ENCODE measurements at places on chromosomes 1 and 21.

DNA sequence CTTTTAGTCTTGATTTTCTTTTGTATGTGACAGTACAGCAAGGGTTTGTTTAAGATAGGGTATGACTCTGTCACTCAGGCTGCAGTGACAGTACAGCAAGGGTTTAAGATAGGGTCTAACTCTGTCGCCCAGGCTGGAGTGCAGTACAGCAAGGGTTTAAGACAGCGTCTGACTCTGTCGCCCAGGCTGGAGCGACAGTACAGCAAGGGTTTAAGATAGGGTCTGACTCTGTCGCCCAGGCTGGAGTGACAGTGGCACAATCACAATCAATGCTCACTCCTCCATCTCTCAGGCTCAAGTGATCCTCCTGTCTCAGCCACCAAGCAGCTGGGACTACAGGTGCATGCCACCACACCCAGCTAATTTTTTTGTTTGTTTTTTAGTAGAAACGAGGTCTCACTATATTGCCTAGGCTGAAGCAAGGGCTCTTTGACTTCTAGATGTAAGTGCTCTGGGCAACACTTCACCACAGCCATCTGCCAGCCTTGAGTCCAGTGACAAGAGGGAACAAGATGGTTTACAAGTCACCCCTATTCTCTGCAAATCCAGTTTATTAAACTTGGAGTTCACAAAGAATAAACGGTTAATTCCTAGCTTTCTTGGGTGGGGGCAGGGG lies 965 bp upstream of the SH2D5 start:
- DNase-seq: no peak

GRCh38 chr1:157852476-157852875 lies 10.9 kb upstream of the CD5L start:
- DNase-seq: peak; percentile 79

DNA sequence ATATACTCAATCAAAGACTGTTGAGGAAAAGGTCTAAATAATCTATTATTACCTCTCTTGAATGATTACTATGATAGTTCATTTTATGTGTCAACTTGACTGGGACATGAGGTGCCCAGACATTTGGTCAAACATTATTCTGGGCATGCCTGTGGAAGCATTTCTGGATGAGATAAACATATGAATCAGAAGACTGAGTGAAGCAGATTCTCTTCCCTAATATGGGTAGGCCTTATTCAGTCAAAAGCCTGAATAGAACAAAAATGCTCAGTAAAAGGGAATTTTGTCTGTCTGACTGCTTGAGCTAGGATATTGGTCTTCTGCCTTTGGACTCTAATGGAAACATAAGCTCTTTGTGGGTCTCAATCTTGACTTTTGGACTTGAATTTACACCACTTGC lies 73.3 kb upstream of the SOX13 start:
- no peak for DNase-seq

DNA sequence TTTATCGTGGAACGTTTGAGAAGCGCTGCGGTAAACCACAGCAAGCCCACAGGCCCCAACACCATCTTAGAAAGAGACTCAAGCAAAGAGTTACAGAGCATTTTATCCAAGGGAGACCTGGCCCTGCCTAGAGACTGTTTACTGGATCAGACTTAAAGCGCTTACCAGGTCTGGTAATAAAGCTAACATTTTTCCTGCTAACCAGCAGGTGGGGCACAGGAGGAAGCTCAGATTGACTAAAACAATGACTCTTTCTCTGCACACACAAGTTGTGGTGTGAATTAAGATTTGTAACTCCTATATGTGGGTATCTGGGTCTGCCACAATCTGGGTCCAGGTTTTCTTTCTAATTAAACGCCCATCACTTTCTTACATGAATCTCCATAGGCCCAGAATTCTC lies 136.5 kb upstream of the ETS2 start:
- peak; percentile 43 for DNase-seq

DNA sequence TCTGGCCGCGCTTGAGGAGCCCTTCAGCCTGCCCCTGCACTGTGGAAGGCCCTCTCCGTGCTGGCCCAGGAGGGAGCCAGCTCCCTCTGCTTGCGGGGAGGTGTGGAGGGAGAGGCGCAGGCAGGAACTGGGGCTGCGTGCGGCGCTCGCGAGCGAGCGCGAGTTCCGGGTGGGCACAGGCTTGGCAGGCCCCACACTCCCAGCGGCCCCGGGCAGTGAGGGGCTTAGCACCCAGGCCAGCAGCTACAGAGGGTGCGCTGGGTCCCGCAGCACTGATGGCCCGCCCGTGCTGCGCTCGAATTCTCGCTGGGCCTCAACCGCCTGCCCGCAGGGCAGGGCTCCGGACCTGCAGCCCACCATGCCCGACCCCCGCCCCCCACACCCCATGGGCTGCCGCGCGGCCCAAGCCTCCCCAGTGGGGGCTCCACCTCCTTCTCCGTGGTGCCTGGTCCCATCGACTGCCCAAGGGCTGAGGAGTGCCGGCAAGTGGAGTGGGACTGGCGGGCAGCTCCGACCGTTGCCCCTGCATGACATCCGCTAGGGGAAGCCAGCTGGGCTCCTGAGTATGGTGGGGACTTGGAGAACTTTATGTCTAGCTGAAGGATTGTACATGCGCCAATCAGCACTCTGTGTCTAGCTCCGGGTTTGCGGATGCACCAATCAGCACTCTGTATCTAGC lies 46.0 kb downstream of the COL24A1 start:
- DNase-seq: no peak

DNA sequence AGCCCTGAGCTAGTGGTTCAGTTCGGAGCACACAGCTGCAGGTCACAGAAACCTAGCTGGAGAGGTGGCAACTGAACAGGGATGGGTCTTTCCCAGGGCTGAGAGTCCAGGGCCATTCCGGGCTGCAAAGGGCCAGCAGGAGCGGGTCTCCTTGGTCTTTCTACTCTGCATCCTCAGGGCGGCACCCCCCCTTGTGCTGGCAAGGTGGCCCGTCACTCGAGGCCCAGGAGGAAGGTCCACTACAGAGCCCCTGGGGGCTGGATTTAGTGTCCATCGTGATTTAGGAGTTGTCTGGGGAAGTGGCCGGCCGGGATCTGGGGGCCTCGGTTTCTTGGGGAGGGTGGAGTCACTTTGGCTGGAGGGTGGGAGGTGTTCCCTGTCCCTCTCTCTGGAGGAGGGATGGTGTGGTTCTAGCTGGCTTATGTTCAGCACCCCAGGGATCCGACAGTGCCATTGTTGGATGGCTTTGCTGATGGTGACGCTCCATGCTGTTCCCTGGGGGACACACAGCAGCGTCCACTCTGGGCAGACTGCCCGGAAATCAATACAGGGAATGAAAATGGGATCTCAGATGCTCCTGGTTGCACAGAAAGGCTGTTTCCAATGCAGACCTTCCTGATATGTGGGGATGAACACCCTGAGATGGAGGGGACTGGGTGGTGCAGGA lies 64.4 kb downstream of the UMODL1 start:
- DNase-seq: no peak

- DNase-seq: peak; percentile 63
These were observed 573 bp downstream of the KLHL21 start for GRCh38 chr1:6601923-6602668.

DNA sequence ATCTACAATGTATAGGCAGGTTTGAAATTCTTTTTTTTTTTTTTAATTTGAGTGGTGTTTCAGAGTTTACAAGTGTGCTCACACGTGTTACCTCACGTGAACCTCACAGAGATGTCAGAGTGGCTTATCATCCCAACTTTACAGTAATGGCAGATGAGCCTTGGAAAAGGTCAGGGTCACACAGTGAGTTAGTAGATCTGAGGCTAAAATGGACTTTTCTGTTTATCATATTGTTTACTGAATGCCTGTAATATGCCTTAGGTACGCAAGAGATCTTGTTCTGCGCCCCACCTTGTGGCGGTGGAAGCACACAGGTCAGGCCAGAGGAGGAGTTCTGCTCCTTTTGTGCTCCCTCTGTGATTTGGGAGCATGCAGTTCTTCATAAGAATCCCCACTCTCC lies 80.0 kb downstream of the DYRK1A start:
- no peak for DNase-seq

GRCh38 chr1:3996846-3997705 lies 97.0 kb upstream of the C1orf174 start:
- DNase-seq: peak; percentile 32

DNA sequence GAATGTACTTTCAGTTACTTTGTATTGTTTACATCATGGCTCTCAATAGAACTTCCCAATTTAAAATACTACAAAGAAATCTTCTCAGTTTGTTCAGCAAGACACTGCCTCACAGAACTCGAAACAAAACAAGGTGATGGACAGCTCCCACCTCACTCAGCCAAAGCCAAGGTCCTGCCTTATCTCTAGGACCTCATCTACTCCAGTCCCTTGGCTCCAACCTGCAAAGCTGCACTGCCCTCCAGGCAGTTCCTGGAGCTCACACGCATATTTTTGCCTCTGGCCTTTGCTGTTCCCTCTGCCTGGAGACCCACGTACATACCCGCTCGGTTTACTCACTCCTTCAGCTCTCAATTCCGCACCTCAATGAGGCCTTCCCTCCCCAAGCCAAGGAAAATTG lies 40.3 kb downstream of the MCOLN2 start:
- no peak for DNase-seq

GRCh38 chr1:169156580-169156979 lies 50.1 kb downstream of the ATP1B1 start:
- DNase-seq: no peak

DNA sequence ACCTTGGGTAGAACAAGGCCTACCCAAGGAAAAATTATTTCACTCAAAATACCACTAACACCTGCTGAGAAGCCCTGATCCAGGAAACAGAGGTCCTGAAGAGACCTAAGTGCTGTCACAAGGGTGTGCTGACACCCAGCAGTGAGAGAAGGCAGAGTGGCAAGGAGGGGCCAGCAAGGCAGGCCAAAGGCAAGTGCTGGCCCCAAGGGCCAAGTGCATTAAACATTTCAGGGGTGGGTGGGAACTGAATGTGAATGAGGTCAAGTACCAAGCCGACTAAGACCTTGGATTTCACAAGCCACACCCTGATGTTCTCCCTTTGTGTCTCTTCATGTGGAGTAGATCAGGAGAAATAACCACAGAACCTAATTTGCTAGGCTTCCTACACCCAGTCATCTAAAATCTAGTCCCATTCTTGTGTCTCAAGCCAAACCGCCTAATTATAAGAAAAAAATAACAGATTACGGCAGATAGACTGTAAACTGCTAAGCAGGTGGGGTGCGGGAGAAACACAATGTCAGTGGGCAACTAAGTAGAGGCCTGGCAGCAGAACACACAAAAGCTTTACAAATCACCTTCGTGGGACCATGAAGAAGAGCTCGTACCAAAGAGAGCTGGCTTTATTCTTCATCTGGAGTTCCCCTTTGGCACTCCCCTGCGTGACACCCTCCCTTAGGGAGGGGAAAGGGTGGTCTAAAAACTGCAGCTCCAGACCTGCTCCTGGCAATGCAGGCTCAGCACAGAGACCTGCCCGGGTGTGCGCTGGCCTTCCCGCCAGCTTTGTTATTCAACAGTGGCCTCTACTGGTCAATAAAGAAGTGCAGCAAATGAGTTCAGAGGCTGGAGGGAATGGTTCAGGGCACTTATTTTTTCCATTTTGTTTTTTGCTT lies 8.7 kb downstream of the UBE2G2 start:
- DNase-seq: peak; percentile 47

DNA sequence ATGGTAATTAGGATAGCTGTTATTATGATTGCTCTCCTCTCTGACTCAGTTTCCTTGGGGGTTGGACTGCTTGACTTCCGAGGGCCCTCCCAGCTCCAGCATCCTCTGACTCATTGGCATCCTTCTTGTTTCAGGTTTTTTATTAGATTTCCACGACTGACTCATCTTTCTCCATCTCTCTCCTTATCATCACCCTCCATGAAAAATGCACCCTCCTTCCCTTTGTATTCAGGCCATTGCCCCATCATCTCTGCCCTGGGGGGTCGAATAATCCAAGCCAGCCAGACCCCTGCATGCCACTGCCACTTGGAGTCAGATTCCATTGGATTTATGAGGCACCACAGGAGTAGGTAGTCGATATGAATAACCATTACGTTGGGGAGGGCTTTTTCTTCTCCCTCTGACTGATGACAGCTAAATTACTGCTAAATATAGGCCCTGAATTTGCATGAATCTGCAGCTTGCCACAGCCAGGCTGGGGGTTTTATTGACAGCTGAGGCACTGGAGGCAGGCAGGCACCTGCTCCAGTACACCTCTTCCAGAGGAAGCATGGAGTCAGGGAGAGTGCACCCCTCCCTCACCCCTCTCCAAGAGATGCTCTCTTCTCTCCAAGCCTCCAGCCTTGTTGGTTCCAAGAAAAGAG lies 91.7 kb downstream of the C1orf94 start:
- DNase-seq: peak; percentile 99

- DNase-seq: no peak
These were observed 84.4 kb upstream of the ACTRT2 start for GRCh38 chr1:2936559-2937515.

DNA sequence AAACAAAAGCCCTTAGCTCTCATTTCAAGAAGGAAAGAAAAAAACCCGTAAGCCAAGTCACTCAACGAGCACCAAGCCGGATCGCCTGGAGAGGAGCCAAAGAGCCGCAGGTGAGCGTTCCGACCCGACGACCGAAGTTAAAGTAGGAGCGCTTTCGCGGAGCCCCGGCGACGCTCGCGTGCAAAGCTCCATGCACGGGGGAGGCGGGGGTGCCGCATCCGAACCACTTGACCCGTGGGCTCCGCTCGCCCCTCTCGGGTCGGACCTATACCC lies 382 bp downstream of the GPBP1L1 start:
- DNase-seq: peak; percentile 39

- DNase-seq: no peak
These were observed 6.2 kb downstream of the RNPEP start for GRCh38 chr1:201988601-201989000.

DNA sequence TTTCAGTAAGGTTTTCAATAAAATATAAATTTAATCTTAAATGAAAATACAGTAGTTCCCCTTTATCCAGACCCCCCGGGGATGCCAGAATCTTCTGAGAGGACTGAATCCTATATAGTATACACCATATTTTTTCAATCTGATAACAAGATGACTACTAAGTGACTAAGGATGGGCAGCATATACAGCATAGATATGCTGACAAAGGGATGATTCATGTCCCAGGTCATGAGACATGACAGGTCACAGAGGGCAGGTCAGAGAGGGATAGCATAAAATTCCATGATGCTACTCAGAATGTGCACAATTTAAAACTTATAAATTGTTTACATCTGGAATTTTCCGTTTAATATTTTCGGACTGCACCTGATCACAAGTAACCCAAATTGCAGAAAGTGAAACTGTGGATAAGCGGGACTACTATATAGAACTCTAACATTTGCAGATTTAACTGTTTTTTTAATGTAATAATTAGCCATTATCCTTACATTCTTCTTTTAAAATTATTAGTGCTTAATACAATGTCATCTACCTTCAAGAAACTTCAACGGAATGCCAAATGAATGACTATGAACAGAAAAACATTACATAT lies 48.8 kb downstream of the LRRC40 start:
- DNase-seq: peak; percentile 68

DNA sequence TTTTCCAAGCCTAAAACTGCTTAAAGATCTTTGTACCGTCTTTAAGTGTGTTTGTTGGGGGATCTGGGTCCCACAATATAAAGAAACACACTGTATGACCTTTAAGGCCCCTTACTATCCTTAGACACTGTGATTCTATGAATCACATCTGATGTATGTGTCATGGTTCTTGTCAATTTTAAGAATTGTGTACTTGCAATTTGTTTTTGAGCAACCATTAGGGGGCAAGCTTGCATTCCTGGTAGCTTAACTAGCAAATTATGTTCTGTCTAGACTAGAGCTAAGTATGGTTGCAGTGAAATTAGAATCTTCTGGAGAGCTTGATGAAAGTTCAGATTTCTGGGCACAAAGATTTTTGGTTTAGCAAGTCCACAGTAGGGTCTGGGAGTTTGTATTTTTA lies 219.5 kb downstream of the TPR start:
- peak; percentile 74 for DNase-seq
